ENCODE measurements at places on chromosomes 3 and 15.

DNA sequence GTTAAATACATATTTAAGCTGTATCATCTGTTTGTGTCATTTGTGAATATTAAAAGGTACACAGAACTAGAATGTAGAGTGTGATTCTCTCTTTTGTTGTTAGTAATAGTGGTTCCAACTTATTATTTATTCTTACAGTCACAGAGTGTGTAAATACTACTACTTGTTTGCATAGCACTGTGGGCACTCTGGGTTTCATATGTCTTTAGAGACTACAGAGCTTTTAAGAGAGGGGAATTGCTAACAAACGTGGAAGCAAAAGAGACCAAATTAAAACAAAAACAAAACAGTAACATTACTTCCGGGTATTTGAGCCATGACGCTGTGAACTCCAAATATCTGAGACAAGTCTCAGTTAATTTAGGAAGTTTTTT lies 828.0 kb upstream of the DPPA4 start:
- DNase-seq: no peak

DNA sequence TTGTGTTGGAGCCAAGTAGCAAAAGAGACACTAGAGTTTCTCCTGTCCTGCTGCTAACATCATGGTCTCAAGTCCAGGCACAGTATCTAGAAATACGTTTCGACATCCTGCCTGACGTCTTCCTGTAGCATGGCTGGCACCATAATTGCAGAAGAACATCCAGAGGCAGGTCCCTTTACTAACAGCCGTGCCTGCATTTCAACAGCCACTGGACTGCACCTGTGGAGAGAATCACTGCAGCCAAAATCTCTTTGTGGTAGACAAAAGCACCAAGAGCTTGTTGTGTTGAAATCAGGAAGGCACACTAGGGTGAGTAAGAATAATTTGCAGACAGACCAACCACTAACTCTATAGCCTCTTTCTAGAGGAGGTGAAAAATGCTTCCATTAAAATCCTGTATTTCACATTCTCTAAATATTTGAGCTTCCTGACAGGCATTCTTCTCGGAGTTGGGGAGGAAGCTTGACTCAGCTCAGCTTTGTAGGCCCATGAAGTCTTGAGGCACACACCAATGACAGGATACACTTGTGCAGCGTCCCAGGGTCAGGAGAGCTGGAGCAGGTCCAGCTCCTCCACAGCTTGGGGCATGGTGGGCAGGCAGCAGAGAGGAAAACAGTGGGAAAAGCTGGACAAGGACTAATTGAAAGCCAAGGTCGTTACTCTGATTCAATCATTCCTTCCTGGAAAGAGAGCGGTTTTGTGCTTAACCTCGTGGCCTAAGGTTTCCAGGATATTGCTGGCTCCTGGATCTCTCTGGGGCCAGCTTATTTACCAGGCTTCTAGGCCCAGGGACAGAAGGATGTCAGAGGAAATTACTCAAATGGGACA lies 244.9 kb downstream of the FAM43A start:
- DNase-seq: peak; percentile 70

DNA sequence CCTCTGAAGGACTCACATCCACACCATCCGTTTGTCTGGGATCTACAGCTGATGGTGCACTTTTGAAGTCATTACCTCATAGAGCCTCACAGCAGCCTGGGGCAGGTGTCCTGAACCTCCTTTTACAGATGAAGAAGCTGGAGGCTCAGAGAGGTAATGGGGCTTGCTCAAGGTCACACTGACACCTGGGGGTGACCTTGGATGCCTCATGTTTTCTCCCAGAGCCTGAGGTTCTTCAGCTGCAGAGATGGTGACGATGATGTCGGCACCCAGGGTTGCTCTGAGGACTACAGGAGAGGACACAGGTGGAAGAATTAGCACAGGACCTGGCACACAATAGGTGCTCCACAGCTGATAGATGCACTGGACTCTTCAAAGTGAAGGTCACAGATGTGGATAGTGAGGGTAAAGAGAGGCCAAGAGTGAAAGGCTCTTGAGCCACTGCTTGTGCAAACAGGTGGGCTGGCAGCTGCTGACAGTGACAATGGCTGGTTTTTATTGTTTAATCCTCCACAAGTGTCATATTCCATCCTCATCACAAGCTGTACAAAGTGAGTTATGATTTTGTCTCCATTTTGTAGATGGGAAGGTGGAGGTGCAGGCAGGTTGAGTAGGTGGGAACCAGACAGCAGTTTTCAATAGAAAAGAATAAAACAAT lies 17.4 kb upstream of the ATP2B2 start:
- no peak for DNase-seq

DNA sequence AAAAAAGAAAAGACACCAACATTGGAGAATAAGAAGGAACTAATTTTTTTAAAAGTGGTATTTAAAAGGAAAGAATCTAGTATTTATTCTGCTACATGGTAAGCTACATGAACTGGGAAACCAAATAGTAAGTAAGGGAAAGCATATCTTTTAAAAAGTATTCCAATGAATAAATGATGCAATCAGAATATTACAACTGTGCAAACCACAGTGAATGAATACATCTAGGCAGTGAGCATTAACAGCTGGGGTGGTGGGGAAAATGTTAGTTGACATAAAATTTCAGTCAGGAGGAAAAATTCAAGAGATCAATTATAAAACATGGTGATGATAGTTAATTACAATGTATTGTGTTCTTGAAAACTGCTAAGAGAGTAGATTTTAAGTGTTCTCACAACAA lies 16.9 kb downstream of the ICE2 start:
- DNase-seq: no peak

GRCh38 chr3:8070011-8070410 lies 431.6 kb upstream of the LMCD1 start:
- DNase-seq: no peak

- no peak for DNase-seq
Measured at GRCh38 chr3:100740207-100740606, 30.9 kb downstream of the TFG start.

DNA sequence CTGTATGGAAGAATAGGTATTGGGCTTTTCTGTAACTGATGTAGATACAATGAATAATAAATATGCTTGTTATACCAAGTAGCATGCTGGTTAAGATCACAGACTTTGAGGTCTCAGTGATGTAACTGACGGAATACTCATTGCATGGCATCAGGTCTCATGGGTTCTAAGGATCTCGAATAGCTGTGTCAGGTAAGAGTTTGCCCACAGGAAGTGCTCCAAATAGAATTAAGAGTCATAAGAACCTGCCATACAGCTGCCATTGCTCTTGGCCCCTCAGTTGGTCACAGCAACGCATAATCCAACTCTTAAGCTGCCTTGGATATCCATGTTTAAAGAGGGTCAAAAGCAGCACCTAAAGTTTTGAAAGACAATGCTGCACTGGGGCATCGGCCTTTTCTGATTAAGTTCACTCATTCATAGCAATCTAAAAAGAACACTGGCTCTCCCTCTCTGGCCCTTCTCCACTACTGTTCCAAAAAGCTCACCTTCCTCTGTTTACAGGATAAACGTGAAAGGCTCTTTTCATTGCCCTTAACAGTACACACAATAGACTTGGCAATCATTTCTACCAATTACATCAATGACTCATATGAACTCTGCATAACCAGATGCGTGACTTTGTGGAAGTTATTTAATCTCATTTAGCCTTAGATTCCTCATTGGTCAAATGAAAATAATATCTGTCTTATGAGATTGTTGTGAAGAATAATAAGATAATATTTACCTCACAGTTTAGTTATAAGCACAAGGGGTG lies 74.6 kb downstream of the ZBTB20 start:
- DNase-seq: no peak

DNA sequence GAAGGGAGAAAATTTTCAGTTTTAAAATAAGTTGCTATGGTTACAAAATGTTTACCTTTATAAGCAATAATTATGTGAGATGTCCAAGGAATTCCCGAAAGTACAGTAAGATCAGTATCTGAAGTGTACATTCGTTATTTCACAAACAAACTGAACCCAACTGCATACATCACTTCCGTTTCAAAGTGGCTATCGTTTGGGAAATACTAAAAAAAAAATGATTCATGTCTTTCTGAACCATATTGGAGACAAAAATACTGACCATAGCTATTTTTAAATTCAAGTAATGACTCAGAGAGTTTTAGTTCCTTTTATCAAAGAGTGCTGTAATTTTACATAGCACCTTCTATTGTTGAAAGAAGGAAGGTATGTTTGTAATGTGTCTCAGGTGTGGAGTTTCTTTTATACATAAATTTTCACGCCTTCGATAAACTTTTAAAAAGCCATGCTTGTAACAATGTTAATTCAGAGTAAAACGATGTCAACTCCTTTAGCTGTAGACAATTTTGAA lies 8.0 kb upstream of the ANKRD28 start:
- no peak for DNase-seq
